Thymus (tissue), 14 donors: ENCODE measurements at places on chromosomes 12 and 14. TPM values are rescaled to one million over a fixed set of nuclear protein-coding genes. Genes with fewer than 3 reads are reported as not detected.

HOXC11 gene
- total RNA-seq, result not detected

STXBP6 gene
- 6.9 TPM for total RNA-seq

GRCh38 chr14:89625244-89625713 is 208.2 kb upstream of the FOXN3 start:
- no peaks in the 10 kb centered on the region for H3K36me3 ChIP-seq
- no peak for DNase-seq
- H3K27ac ChIP-seq, result peak overlapping the region; percentile 50
- no peaks in the 10 kb centered on the region for H3K27me3 ChIP-seq
- H3K4me3 ChIP-seq, result no peak overlapping the region
- H3K4me1 ChIP-seq, result peaks cover 37% of the 10 kb centered on the region

DNA sequence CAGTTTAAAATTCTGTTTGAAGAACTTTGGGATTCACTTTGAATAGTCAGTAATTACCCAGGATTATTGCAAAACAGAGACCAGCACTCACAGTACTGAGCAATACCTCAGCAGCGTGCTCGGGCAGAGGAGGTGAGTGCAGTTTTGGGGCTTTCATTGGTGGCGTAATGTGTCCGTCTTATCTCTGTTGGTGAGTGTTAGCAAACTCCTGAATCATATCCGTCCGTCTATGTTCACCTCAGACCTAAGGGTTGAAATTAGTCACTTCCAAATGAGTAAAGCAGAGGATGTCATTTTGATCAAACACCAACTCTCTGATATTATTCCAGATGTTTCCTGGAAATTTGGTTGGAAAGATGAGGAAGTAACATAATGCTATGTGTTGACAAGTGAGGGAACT is 82.8 kb downstream of the BORCS5 start:
- H3K4me3 ChIP-seq, result no peak overlapping the region
- no peaks in the 10 kb centered on the region for H3K27me3 ChIP-seq
- H3K36me3 ChIP-seq, result peaks cover 2% of the 10 kb centered on the region
- no peak for DNase-seq

DNA sequence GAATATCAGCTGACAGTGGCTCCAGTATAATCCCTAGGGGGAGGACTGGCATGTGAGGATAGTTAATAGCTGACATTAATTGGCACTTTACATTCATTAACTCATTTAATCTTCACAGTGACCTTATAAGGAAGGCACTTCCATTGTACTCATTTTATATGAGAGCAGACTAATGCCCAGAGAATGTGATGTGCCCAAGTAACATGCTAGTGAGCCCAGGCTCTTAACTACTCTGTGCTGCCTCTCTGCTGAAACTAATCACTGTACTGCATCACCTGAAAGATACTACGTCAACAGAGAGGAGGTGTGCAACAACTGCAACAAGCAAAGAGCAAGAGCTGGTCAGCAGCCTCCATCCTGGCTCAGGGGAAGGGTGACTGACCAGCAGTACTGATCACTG is 40.1 kb downstream of the GALNT4 start:
- DNase-seq, result no peak
- no peaks in the 10 kb centered on the region for H3K4me1 ChIP-seq
- H3K27ac ChIP-seq, result no peak overlapping the region
- no peaks in the 10 kb centered on the region for H3K27me3 ChIP-seq

ITFG2 gene
- 23.8 TPM for total RNA-seq
